NCI-H1092 (cell line): ENCODE measurements at places on chromosomes 1 and 21.

GRCh38 chr1:171212607-171213351 is 27.7 kb downstream of the FMO2 start:
- no peak for DNase-seq

- no peak for DNase-seq
Measured at GRCh38 chr1:48442864-48443619, 29.0 kb downstream of the SPATA6 start.

- DNase-seq = no peak
Measured at GRCh38 chr1:18093193-18093592, 14.4 kb upstream of the IGSF21 start.

DNA sequence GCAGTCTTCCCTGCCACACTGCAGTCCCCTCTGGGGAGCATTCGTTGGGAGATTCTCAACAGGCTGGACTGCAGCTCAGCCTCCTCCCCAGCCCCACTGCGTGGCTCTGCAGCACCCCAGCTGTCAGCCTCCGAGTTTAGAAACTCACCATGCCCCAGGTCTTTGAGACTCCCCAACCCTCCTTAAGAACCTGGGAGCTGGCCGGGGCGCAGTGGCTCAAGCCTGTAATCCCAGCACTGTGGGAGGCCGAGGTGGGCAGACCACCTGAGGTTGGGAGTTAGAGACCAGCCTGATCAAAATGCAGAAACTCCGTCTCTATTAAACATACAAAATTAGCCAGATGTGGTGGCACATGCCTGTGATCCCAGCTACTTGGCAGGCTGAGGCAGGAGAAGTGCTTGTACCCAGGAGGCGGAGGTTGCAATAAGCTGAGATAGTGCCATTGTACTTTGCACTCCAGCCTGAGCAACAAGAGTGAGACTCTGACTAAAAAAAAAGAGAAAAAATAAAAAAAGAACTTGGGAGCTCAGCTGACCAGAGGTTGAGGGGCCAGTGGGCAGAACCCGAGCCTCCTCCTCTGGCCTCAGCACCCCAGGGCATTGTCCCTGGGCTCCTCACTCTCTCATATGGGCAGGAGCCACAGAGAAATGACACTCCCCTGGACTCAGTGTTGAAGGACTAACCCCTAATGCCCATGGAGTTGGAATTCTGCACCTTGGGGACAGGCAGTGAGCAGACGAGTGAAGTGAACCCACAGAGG is 5.6 kb downstream of the OLIG2 start:
- DNase-seq = no peak

DNA sequence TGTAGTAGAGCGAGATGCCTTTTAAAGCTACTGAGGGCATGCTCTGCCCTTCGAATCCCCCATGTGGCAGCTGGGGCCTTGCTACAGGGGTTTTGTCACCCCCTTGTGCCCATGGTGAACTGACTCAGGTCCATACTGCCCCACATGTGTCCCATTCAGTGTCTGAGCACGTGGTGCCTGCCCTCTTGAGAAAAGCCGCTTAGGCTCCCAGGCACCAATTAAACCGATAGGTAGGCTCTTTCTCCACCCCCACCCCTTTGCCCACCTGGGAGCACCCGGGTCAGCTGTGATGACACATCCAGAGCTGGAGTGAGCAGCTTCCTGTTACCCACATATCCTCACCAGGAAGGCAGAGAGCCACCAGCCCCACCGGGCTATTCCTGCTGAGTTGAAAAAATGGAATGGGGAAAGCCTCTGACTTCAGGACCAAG is 30.5 kb downstream of the TMCC2 start:
- no peak for DNase-seq

- no peak for DNase-seq
Measured at GRCh38 chr1:203607533-203607873, 19.1 kb upstream of the ATP2B4 start.

DNA sequence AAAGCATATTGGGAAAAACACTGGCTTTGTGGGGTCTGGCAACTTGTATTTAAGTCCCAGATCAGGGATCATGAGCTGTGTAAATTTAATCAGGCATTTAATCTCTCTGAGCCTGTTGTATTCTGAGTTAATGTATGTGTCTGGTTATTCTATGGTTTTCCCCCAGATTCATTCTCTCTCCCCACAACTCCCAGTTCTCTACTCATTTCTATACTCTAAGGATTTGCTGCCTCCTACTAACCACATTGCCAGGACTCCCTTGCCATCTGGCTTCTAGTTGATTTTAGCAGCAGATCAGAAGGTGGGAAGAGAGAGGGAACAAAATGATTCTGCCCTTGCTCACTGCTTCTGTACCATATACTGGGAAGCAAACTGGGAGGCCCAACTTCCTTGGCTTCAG is 31.4 kb upstream of the S1PR1 start:
- DNase-seq = no peak

DNA sequence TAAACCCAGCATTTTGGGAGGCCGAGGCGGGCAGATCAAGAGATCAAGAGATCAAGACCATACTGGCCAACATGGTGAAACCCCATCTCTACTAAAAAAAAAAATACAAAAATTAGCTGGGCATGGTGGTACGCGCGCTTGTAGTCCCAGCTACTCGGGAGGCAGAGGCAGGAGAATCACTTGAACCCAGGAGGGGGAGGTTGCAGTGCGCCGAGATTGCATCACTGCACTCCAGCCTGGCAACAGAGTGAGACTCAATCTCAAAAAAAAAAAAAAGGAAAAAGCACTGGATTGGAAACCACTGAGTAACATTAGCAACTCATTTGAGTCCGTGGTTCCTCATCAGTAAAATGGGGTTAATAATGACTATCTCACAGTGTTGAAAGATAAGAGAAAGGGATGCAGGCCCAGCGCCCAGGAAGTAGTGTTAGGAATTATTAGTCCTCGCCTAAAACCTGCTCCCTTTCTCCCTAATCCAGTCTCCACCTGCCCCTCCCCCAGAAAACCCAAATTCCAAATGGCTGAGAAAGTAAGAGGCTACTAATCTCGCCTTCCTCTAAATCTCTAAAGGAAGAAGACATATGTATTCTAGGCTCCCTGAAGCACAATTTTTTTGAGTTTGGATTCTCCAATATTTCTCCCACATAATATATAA is 49.5 kb downstream of the RHBG start:
- DNase-seq = no peak

DNA sequence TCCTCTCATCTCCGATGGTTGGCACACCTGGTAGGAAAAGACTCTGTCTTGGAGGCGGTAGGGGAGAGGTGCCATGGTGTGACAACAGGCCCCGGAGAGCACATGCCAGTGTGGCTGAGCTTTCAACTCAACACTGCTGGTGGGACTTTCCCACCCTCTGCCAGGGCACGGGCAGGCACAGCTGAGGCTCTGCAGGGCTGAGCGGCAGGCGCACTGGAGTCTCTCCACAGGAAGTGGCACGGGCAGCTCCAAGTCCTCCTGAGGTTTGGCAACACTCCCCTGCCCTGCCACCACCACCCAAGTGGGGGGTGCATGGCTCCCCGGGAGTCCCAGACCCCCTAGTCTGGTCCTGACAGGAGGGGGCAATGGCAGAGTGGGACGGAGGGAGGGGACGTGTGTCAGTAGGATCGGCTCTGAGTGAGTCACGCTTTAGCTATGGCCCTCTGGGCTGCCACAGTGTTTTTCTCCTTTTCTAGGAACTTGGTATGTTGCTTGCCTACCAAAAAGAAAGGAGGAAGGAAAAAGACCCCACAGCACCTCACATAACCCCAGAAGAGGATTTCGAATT is 27.3 kb upstream of the EVA1B start:
- no peak for DNase-seq

DNA sequence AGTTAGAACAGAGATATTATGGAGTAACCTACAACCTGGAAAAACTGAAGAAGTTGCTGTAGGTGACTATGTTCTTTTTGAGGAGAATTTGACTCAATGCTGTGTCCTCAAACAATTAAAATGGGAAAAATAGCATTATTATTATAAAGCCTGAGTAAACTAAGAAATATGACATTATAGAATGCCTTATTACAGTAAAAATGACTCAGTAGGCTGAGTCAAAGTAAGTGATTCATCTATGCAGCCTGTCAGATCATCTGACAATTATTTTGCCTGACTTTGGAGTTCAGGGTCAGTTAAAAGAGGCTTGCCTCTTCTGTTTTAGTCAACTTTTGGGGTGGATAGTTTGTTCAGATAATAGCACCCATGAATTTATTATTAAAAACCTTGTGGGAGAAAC is 150.8 kb upstream of the PTGFR start:
- no peak for DNase-seq

- no peak for DNase-seq
Measured at GRCh38 chr1:8016210-8016894, 9.8 kb downstream of the ERRFI1 start.

DNA sequence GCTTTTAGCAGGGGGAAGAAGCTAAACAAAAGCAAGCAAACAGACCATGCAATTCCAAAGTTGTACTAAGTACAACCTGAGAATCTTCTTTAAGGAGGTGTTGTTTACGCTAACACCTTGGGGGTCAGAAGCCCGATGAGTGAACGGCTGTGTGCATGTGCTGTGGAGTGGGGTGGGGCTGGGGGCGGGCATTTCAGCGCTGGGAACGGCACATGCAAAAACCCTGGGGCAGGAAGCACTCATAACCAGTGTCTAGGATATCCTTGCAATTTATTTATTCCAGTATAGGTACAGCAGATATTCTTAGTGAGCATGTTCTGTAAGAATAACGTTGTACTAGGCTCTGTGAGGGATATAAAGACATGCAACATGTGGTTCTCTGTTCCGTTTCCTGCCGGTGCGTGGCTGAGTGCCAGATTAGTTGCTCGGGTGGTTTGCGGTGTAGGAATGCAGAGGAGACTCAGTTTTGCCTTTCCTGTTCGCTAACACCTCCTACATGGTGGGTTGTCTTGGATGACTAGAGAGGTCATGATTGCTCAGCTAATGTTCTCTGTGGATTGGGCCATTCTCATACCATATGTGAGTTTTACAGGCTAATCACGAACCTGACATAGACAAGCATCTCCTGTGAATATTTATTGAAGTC is 3.7 kb downstream of the FASLG start:
- no peak for DNase-seq

DNA sequence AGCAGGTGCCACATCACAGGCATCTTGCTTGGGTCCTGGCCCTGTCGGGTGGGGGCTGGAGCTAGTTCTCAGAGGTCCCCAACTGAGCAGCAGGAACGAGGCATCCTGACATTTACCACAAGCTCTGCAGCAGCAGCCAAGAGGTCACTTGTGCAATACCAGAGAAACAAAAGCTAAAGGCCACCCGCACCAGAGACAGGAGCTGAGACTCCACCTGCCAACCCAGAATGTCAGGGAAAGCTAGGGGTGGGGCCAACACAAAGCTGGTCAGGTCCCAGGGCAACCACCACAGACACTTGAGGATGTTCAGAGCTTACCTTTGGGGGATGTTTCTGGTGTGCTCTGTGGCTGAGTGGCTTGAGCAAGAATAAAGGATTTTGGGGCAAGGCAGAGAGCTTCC is 13.6 kb upstream of the SYT6 start:
- DNase-seq = no peak

- DNase-seq = no peak
Measured at GRCh38 chr1:174352117-174352516, 95.6 kb upstream of the GPR52 start.

DNA sequence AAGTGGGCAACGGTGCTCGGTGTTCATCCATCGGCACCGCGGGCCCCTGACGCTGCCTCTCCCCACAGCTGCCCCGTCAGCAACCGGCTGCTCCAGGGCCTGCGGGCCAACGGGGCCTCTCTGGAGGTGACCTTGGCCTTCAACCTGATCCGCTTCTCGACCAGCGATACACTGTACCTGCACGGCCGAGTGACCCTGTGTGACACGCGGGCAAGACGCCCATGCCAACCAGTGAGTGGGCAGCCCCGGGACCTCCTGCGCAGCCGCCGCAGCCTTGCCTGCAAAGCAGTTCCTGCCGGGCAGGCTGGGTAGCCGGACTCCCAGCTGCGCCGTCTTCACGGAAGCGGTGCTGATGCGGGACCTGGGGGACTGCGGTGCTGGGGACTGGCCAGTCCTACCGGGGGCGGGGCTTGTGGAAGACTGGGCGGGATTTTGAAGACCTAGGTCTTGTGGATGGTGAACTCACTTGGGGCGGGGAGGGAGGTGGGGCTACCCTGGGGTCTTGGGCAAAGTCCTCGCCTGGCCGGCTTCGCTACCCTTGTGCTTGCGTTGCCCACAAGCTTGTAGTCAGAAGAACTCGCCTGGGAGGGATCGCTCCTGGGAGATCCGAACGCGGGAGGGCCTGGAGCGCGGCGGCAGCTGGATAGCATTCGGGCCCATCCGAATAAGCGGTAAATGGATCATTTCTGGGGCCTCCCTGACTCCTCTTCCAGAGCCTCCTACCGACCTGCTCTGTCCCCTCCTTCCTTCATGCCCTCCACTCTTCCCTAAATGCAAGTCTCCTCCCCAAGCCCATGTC is 8.8 kb upstream of the CEP85 start:
- peak; percentile 14 for DNase-seq

DNA sequence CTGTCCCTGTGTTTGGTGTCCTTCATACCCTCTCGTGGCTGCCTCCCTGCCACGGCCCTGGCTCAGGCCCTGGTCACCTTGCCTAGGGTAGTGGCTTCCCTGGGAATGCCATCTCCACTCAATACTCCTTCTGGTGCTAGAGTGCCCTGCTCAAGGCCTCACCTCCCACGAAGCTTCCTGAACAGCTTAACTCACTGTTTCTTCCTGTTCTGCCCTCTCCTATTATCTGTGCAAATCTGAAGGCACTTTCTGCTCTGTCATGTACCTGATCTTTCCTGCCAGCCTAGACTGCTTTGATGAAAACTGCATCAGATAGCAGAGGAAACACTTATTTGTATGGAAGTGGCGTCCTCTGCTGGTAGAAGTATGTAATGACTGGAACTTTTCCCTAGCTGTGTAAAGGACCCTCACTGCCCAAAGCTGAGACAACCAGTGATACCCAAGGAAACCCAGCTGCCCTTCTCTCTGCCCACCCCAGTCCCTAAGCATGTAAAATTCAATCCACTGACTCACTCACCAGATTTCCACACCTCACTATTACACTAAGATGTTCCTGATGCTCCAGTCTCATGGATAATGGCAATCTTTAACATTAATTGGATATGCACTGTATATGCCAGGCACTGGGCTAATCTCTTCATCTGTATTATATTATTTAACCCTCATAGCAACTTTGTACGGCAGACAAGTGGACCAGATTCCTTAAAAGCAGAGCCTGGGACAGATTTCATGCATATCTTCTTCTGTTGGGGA is 36.2 kb upstream of the BTG2 start:
- DNase-seq = peak; percentile 74

DNA sequence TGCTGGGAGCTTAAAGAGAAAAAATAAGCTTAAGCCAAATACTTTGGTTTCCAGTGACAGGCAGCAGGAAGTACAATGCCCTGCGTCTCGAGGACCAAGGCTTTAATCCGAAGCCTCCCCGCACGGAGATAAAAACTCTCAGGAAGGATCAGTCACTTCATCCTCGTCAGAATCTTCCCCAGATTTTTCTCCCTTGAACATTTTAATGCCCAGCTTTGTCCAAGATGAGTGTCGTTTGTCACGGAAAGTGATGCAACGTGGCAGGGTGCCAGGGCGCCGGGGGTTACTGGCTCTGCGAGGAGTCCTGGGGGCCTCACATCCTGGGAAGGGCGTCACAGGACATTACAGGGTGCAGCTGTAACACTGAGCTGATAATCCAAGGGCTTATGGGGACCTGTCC is 25.2 kb upstream of the PCBP3 start:
- no peak for DNase-seq
